RWPE2 (cell line): ENCODE measurements at places on chromosomes 4 and X.

DNA sequence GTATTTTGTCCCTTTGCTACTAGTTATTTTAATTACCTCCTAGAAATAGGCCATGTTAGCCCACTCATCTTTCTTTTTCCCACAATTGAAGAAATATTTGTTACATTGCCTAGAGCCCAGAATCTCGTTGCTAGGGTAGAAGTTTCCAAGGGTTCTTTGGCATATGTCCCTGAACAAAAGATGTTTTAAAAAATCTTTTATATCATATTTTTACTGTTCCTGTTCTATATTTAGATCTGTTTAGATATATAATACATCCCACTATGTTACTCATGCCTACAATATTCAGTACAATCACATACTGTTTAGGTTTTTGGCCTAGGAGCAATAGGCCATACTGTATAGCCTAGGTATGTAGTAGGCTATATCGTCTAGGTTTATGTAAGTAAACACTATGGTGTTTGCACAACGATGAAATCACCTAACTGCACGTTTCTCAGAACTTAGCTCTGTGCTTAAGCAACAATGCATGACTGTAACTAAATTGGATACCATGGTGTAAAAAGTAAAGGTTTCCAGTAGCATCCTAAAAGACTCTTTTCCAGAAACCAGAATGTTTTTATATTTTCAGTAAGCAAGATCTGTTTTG is 236.0 kb upstream of the SLIT2 start:
- DNase-seq, result no peak

- no peak for DNase-seq
Observed at GRCh38 chr4:16862697-16863096, 35.7 kb downstream of the LDB2 start.

DNA sequence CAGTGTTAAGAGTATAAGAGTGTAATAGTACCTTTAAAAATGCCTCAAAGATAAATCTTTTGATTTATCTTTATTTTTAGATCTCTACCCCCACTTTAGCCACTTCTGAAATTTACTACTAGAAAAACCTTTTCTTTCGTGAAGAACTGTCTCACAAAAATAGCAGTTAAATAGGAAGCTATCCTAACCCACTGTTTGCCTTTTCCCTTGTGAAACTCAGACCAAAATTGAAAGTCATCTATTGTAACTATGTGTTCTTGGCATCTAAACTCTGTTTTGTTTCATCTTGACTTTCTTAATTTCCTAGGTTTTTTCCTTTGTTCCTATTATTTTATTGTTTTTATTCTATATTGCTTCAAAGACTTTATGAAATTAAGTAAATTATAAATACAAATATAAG is 7.8 kb upstream of the TMEM144 start:
- no peak for DNase-seq

DNA sequence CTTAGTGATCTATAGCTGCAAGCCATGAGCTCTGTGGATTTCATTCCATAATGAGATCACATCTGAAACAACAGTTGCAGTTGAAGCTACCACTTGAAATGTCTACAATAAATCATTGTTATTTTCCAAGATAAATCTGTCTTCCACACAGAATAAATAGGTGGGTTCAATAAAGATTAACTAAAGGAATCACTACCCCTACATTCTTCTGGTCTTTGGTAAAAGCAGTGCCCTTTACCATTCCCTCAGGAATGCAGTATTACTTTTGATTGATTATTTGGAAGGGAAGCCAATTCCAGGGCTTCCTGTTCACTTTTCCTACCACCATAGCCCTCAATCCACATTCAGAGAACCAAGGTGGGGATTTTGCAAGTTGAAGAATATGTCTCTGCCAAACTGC is 38.9 kb upstream of the MAP9 start:
- no peak for DNase-seq

- DNase-seq, result no peak
Observed at GRCh38 chr4:158015241-158015640, 157.6 kb downstream of the GASK1B start.
